Activated CD8-positive, alpha-beta memory T cell treated with anti-CD3 and anti-CD28 coated beads for 1 hour (primary cell): ENCODE measurements at places on chromosomes 3 and 15.

DNA sequence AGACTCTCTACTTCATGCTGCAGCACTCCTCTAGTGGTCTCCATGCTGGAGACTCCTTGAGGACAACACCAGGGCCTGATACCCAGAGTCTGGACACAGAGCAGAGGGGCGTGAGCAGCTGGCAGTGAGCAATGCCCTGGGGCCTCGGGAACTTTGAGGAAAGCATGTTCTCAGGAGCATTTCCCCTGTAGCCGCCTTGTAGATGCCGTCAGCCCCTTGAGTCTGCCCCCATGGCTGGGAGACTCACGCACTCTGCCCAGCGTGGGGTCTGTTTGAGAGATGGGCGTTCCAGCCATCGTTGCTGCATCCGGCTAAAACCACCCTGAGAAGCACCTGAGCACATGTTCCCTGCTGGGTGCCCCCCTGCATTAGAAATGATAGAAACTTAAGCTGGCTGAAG lies 56.8 kb downstream of the PLXNA1 start:
- DNase-seq = no peak

DNA sequence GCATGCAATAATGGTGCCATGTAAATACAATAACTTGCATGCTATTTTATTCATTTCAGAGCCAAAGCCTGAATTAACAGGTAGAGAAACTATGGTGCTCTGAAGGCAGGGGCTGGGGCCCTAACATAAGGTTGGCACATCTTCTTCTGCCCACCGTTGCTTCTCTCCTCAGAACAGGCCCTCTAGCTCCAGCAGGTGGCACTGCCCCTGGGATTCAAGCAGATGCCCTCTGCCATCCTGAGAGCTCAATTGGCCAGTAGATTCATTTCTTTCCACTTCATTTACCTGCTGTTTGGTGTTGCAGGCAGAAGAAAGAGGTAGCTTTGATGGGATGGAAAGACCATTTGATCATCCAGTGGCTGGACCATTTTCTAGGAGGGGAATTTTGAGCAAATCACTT lies 130.5 kb downstream of the FOXB1 start:
- DNase-seq = no peak

- no peak for DNase-seq
Measured at GRCh38 chr3:148457886-148458285, 239.8 kb upstream of the AGTR1 start.

- no peak for DNase-seq
Measured at GRCh38 chr15:49989498-49989897, 129.5 kb downstream of the ATP8B4 start.

DNA sequence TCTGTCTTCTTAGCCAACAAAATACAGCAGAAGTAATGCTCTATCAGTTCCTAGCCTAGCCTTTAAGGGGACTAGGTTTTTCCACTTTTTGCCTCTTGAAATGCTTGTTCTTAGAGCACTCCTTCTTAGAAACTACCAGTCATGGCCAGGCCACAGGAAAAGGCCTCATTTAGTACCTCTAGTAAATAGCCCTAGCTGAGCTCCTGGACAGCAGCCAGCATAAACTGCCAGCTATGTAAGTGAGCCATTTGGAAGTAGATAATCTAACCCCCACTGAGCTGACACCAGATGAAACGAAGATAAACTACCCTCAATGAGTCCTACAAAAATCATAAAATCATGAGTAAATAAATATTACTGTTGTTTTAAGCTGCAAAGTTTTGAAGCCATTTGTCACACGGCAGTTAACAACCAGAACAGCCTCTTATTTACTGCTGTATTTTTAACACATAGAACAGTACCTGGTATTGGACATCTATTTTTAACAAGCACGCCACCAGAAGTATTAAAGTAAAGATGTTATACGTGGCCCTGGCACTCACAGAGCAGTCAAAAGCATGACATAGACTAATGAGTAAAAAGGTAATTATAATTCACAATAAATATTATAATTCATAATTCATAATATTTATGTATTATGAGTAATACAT lies 12.0 kb downstream of the TBC1D5 start:
- DNase-seq = no peak

DNA sequence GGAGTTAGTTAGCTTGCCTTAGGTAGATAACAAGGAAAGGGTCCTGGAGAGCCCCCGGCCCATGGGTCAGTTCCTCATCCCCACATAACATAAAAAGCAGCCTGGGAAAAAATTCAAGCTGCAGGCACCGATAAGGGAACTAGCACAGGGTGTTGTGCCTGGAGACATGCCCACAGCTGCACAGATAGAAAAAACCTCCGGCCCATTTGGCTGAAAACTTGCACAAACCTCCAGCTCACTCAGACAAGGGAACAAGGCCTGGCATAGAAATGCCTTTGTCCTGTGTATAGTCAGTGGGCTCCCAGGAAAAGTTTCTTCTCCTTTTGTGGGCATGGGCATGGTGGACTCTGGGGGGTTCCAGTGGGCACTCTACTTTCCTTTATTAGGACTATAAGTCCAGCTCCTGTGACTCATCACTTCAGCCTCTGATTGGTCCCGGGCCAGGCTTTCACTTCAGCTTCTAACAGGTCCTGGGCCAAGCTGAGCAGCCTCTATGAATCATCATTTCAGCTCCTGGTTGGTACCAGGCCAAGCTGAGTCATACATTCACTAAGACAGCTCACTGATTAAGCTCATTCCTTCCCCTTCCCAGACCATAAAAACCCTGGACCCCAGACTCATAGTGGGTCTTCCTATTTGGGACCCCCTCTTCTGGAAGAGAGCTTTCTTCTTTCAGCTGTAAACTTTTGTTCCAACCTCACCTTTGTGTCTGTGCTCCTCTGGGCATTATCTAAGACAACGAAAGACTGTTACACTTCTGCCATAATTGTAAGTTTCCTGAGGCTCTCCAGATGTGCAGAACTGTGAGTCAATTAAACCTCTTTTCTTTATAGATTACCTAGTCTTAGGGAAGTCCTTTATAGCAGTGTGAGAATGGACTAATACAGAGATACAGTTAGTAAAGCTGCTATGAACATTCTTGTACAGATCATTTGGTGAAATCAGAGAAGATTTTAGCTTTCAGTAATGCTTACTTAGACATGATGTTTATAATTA lies 348.0 kb upstream of the DPPA4 start:
- no peak for DNase-seq

DNA sequence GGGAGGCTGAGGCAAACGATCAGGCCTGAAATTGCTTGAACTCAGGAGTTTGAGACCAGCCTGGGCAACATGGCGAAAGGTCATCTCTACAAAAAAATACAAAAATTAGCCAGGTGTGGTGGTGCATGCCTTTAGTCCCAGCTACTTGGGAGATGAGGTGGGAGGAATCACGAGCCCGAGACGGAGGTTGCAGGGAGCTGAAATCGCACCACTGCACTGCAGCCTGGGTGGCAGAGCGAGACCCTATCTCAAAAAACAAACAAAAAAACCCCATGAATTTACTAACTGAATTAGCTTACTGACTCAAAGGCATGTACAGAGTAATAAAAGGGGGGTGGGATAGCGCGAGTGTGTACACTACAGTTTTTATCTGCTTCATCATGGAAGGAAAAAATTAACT lies 19.3 kb downstream of the ARF4 start:
- no peak for DNase-seq

DNA sequence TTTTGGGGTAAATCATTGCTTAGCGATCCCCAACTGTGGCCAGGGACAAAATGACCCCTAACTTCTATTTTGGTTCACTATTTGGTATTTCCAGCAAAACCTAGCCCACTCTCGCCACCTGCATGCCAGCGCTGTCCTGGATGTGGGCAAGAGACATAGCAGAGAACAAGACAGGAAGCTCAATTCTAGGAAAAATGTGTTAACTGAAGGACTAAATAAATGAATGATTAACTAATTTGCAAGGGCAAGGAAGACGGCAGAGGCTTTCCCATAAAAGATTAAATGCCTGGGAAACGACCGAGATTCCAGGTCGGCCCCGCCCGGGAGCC lies 408 bp downstream of the NICN1 start:
- no peak for DNase-seq

DNA sequence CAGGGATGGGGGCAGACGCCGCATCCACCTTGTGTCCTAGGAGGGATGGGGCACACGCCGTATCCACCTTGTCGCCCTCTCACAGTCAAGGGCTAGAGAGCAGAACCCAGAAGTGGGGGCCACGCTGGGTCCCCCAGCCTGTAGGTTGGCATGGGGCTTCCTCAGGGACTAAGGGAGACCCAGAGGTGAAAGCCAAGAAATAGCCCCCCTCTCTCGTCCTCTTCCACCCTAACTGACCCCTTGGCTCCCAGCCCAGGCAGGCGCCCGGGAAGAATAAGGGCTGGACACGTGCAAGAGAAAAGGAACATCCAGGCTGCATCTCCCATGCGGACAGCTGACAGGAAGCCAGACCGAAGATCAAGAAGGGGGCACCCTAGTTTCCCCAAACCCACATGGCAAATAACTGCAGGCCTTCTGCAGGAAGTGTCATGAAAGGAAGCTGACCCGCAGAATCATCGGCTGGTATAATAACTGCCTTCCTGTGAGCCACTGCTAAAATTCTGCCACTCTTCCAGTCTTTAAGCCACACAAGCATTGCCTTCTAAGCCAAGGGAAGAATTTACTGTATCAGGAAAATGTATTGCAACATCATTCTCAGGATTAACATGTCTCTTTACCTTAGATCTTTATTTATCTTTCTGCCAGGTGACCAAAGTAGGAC lies 38.5 kb upstream of the TFRC start:
- DNase-seq = no peak

GRCh38 chr15:52196891-52197290 lies 5.7 kb upstream of the GNB5 start:
- DNase-seq = no peak

DNA sequence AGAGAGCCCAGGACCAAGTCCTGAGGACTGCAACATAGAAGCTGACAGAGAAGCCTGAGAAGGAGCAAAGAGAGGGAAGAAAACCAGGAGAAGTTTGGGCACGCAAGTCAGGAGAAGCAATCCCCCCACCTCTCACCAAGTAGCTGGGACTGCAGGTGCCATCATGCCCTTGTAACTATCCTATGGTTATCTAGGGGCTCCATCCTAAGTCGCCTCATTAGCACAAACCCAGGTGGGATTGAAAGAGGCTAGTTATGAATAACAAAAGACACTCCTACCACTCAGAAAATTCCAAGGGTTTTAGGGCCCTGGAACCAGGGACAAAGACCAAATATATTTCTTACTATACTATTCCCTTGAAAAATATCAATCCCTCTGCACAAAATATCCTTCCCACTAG lies 53.5 kb downstream of the CCR4 start:
- DNase-seq = no peak

- no peak for DNase-seq
Measured at GRCh38 chr3:65995515-65995914, 43.2 kb downstream of the MAGI1 start.

DNA sequence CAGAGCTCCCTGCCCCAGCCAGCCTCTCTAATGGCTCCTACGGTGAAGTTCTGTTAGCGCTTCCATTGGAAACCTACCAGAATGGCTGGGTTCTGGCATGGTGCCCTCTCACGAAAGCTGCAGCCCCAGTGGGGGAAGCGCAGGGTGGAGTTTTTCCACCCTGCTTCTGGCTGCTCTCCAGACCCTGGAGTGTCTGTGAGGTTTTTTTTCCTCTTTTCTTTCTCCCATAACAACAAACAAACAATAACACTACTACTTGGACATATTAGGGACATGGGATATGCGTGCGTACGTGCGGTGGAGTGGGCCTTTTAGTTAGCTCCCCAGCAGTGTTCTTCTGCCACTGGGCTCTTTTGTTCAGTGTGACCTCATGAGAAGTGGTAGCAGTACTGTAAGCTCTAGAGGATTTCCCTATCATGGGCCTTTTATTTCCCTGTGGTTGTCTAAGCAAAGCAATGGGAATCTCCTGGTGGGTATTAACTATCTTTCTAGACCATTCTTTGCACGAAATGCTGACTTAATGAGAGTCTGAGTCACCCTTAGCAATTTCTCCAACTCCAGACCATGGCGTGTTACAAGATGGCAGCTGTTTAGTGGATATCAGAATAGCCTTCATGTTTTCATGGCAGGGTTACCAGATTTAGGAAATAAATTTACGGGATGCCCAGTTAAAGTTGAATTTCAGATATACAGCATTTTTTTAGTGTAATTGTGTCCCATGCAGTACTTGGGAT lies 161.9 kb downstream of the FNDC3B start:
- no peak for DNase-seq

- no peak for DNase-seq
Measured at GRCh38 chr3:111763968-111764367, 95.1 kb upstream of the PHLDB2 start.

GRCh38 chr3:68614087-68614486 lies 318.3 kb downstream of the TAFA4 start:
- DNase-seq = no peak

DNA sequence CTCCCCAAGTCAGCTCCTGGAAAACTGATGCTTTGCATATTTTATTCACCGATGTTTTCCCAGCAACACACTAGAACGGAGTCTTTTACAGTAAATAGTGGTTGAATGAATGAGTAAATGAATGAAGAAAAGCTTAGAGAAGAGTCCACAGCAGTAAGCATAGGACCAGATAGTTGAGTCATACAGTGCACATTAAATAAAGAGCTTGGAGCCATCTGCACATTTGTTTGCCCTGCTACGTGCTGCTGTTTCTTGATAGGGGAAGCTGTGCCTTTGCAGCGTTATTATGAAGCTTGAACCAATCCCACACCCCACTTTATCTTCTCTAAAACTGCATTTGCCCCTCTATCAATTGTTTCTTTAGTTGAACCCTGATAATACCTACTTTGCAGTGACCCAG lies 1.2 kb downstream of the FAM98B start:
- DNase-seq = no peak

DNA sequence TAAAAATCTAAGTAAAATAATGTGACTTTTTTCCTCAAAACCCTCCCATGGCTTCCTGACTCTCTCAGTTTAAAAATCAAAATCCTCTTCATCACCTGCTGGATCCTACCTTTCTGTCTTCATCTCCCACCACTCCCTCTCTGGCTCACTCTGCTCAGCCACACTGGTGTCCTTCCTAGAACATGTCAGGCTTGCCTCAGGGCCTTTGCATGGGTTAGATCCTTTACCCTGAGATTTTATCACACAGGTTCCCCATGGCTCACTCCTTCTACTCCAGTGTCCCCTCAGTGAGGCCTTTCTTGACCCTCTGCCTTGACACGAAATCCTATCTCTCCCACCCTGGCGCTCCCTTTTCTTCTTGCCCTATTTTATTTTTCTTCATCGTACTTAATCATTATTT lies 141.8 kb downstream of the RPL22L1 start:
- no peak for DNase-seq

DNA sequence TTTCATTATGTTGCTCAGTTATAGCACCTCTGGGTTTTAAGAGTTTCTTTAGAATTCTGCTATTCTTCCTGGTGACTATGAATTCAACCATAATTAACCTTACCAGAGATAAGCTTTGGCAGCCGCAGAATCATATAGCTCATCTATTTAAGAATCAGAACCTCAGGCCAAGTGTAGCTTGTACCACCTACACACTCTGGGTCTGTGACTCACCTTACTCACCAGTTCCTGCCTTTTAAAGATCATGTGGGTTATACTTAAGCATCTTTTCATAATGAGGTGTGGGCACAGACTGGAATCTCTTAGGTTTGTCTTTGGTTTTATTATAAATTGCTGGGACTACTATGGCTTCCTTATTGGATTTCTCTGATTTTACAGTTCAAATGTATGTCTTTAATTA lies 21.9 kb downstream of the CDV3 start:
- no peak for DNase-seq

GRCh38 chr15:57333487-57333886 lies 42.8 kb upstream of the CGNL1 start:
- DNase-seq = no peak

- no peak for DNase-seq
Measured at GRCh38 chr15:42364529-42364928, 5.2 kb downstream of the CAPN3 start.
